GF-D8 (cell line): ENCODE measurements at places on chromosomes 3 and 15.

- peak; percentile 82 for DNase-seq
Measured at GRCh38 chr3:123610331-123610730, 25.5 kb upstream of the HACD2 start.

DNA sequence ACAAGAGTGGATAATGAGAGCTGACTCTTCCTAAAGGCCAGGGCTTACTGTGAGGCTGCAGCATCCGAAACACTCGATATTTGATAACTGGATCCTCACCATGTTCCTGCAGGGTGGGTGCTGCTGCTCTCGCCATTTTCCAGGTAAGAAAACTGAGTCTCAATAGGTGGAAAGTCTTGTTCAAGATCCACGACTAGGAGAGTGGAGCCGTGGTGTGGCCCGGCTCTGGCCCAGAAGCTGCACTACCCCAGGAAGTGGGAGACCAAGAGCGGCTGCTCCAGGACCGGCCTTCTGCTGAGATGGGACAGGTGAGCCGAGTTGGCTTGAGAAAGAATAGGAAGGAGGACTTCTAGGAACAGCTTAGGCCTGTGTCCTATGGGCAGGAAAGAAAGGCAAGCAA, 121.6 kb downstream of the SMAD6 start:
- DNase-seq, result no peak

- DNase-seq, result peak; percentile 5
Measured at GRCh38 chr3:16343101-16343500, 78.1 kb downstream of the OXNAD1 start.

GRCh38 chr3:149374391-149374790, 3.1 kb downstream of the TM4SF1 start:
- no peak for DNase-seq

- DNase-seq, result no peak
Measured at GRCh38 chr15:90451053-90451850, 63.2 kb downstream of the IQGAP1 start.

- DNase-seq, result no peak
Measured at GRCh38 chr15:85440451-85440850, 60.0 kb downstream of the AKAP13 start.

DNA sequence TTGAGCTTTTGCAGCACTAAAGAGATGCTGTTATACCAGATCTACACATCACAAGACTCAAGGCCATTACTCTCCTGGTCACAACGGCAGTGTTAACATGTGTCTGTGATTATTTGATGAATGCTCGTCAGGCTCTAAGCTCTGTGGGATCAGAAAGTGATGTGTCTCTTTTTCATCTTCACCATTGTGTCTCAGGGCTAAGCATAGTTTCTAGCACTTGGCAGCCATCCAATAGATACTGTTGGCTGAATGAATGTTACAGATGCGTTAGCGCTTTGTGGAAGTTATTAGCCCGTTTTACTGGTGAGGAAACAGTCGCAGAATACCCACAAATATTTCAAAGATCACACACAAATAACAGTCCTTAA, 1.2 kb upstream of the FAM81A start:
- DNase-seq, result no peak

DNA sequence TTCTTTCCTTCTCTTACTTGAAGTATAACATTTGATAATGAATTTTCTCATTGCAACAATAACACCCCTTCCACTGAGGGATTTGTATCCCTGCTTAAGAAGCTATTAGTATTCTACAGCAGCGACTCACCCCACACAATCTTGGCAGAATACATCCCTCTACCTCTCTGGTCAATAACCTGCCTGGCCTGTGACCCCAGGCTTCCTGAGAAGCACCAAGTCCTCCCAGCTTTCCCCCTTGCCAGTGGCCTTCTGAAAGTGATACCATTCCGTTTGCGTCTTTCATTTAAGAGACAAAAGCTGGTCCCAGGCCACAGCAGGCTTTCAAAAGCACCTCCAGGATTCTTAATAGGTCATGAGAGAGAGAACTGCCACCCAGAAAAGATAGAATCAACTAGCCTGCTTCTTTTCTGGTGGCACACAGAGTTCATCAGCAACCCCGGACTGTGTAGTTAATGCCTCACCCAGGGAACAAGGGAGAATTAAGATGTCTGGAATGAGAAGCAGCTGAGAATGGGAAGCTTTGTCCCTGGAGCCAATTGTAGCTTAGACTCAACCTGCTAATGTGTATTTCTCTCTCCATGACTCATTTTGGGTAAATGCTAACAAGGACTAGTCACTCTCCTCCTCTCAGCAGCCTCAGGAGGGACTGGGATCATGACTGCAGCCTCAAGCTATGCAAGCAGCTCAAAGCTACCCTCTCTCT, 101.0 kb upstream of the CPNE4 start:
- no peak for DNase-seq

GRCh38 chr15:80654299-80654698, 40.8 kb upstream of the ABHD17C start:
- DNase-seq, result no peak

- no peak for DNase-seq
Measured at GRCh38 chr3:46500656-46501635, 3.2 kb downstream of the RTP3 start.

- DNase-seq, result no peak
Measured at GRCh38 chr3:16916840-16917239, 32.1 kb downstream of the PLCL2 start.

DNA sequence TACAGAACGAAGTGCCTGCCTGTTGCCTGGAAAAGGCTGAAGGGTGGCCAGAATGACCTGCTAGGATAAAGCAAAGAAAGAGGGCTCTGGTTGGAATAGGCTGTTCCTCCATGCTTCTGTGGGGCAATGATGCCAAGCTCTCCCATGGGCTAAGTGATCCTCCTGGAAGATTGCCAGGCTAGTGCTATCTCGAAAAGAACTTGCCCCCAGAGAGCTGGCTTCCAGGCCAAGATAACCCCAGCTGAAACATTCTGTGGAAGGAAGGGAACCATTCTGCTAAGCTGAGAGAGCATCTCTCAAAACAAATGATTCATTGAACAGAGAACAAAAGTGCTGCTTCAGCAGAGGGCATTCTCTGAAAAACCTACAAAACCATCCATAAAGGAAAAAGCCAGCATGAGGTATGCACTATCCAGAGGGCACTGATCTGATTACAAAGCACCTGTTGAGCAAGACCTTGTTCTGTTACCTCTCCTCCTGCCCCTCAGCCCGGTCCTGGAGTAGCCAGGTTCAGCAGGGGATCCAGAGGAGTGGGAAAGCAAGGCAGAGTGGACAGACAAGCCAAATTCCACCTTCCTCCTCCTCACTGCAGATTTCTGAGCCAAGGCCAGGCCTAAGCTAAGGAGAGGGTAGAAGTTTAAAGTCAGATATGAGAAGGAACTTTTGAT, 31.9 kb upstream of the SPRED1 start:
- no peak for DNase-seq

GRCh38 chr15:28983432-28984311, 97.9 kb downstream of the APBA2 start:
- no peak for DNase-seq

DNA sequence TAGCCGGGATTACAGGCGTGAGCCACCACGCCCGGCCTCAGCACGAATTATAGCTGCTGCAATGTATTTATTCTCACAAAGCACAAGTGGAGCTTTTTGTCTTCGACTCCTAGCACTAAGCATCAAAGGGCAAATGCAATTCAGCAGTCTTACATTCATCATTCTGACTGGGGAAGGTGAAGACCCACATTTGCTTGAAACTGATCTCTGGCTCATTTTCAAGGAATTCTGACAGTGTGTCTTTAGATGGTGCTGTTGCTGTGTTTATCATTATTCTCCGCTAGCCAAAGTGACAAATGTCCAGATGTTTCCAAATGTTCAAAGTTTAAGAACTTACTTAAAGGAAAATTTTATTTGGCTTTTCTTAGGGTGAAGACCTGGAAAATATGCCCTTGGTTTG, 55.9 kb downstream of the SGO1 start:
- DNase-seq, result no peak

DNA sequence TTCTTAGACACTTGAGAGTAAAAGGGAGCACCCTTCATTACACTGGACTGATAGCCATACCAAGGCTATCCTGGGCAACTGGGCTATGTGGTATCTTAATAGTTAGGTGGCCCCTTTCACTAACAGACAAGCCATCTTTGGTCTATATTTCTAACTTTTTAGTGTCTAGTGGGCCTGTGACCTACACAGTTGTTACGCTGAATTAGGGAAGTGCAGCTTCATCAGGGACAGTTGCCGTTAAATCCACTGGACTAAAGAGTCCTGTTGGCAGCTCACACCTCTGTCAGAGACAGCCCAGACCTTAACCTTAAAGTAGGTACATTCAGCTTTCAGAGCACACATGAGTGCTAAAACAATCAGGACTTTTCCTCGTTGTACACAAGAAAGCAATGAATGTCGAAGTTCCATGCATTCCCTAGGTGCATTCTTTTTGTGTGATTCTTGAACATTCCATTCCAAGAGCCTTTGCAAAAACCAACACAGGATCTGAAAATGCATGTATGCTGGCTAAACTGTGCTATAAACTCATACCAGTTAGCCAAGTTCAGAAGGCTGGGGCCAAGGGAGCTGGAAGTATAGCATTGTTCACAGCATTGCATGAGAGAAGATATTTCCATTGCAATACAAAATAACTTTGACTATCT, 230.2 kb upstream of the EIF1B start:
- DNase-seq, result no peak

DNA sequence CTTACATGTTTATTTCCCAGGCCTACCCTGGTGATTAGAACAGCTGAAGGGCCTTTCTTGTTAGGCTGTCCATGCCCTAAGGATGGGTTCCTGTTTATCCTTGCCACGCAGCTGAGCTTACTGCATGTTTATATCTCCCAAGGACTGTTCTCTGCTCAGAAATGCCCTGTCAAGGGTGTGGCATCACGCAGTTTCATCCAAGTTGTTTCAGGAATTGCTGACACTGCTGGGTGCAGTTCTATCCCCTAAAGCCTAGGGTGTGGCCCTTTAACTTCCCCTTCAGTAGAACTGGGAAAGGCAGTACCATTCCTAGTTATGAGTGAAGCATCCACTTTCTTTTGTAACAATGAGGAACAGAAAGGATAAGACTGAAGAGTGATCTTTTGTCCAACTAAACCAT, 5.0 kb downstream of the ELL3 start:
- DNase-seq, result no peak

- no peak for DNase-seq
Measured at GRCh38 chr3:195461594-195462307, 18.9 kb upstream of the ACAP2 start.

- no peak for DNase-seq
Measured at GRCh38 chr3:88703501-88704059, 403.8 kb upstream of the EPHA3 start.

DNA sequence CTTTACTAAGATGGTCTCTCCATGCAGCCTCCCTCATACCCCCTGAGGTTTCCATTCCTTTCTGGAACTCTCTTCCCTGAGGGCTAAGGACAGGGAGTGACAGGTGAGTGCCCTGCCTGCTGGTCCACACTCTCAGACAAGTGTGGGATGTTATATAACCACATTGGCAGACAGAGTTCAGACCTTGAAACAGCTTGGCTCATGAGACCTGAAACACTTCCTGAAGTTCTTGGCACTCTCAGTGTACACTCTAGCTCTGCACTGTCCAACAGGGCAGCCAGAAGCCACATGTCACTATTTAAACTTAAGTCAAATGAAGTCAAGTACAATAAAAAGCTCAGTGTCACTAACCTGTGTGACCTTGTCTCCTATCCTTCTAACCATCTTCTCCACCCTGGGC, 188.5 kb downstream of the ZNF621 start:
- DNase-seq, result no peak

- no peak for DNase-seq
Measured at GRCh38 chr3:16026753-16027152, 147.7 kb upstream of the GALNT15 start.

- no peak for DNase-seq
Measured at GRCh38 chr3:178785961-178786360, 249.7 kb downstream of the KCNMB2 start.

GRCh38 chr3:156819842-156820691, 6.1 kb upstream of the LEKR1 start:
- no peak for DNase-seq

- no peak for DNase-seq
Measured at GRCh38 chr3:74511078-74511477, 103.4 kb downstream of the CNTN3 start.

- DNase-seq, result peak; percentile 27
Measured at GRCh38 chr3:3632449-3632848, 166.8 kb upstream of the LRRN1 start.

GRCh38 chr3:107684431-107684925, 161.7 kb downstream of the BBX start:
- no peak for DNase-seq

DNA sequence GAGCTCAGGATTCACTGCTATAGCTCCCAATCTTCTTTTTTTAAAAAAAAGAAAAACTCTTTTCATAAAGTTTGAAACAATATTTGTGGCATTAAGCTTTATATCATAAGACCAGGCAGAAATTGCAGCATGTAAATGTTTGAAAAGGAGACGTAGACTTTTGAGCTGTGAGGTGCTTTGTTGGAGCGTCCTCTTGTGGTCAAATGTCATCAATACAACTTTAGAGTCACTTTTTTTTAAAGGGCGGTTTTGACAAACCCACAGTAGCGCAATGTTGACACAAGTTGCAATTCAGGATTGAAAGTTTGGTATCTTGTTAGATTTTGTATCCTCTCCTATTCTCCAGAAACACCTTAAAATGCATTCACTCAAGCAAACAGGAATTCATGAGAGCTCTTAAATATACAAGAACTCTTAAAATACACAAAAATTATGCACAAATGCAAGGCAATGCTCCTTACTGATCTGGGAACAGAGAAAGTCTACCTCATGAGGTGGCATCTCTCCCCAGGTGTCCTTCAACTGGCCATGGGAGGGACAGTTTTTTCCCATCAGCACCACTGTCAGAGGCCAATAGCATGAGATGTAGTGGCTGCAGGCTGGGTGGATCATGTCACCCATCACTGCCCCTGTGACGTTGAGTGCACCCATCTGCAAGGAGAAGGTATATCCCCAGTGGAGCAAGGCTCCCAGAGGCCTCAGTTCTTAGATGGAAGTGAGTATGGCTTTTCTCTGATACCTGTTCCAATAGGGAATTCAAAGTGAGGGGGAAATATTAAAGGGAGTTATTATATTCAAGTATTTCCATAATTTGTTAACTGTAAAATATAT, 70.7 kb downstream of the ANXA2 start:
- no peak for DNase-seq

DNA sequence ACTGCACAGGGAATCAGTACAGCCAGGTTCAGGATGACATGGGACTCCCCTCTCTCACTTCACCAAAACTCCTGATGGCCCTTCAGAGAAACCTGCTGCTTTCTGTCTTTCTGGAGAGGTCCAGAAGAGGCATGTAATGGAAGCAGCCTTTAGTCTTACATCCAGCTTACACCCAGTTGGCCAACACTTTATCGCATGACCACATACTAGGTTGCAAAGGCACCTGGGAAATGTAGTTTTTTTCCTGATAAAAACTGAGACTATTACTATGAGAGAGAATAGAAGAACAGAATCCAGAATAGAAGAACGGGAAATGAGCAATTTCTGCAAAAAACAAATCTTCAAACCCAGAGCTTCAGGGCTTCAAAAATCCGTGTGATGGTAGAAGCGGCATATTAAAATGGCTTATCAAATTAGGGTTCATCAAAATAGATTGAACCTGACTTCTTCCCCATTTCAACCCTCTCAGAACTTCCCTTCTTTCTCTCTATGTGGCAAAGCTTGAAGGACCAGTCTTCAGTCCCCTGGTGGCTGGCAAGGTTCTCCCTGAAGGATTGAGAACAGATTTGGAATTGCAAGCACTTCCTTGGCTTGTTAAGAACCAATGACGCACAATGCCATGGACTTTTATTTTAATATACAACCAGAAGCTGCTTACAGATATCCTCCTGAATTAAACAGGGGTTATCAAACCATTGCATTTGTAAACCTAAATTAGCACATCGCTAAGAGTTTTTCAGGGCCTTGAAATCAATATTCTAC, 34.4 kb downstream of the CORO2B start:
- no peak for DNase-seq

- DNase-seq, result no peak
Measured at GRCh38 chr3:63706321-63707085, 54.0 kb downstream of the SNTN start.
